Activated naive CD8-positive, alpha-beta T cell treated with anti-CD3 and anti-CD28 coated beads, Interleukin-2, amount 50 U/mL, for 16 hours (primary cell): ENCODE measurements at places on chromosomes 6 and 20.

DNA sequence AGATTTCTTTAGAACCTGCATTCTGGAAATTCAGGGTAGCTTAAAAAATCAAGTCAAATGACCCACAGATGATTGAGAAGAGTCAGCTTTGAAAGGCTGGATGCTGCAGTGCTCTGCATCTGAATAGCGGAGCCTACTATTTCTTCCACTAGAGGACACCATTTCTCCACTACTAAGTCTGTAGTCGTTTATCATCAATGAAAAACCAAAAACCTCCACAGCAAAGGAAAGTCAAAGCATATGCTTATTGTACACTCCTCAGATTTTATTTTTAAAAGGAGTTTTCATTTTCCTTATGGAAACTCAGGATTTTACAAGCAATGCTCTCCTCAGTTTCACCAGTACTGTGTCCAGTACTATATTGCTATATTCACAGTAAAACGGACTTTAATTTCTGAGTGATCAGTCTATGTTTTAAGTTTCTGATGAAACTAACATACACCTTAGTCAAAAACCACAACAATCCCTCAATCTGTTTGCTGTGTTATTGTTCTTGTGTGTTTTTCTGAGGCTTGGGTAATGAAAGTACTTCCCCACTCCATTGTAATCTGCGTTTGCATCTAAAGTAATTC, 50.5 kb upstream of the ENPP5 start:
- no peak for DNase-seq

- DNase-seq, result no peak
Measured at GRCh38 chr6:163867518-163868292, 453.2 kb downstream of the QKI start.

- DNase-seq, result no peak
Measured at GRCh38 chr6:41638935-41639808, 904 bp downstream of the MDFI start.

DNA sequence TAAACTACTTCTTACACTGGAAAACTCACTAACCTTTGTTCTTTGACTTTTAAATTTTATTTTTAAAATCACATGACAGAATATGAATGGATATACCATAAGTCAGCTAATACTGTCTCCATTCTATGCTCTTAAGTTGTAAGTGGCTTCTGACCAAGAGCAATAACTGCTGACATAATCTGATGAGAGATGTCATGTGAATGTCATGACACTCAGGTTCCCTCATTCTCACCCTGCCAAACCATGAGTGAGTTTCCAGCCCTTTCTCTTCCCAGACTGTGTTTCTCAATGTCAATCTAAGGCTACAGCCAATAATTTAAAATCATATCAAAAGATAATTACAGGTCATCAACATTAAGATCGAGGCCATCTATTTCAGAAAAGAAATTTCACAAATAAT, 39.7 kb downstream of the KIF16B start:
- DNase-seq, result no peak
